ENCODE measurements at places on chromosomes 5 and 9.

DNA sequence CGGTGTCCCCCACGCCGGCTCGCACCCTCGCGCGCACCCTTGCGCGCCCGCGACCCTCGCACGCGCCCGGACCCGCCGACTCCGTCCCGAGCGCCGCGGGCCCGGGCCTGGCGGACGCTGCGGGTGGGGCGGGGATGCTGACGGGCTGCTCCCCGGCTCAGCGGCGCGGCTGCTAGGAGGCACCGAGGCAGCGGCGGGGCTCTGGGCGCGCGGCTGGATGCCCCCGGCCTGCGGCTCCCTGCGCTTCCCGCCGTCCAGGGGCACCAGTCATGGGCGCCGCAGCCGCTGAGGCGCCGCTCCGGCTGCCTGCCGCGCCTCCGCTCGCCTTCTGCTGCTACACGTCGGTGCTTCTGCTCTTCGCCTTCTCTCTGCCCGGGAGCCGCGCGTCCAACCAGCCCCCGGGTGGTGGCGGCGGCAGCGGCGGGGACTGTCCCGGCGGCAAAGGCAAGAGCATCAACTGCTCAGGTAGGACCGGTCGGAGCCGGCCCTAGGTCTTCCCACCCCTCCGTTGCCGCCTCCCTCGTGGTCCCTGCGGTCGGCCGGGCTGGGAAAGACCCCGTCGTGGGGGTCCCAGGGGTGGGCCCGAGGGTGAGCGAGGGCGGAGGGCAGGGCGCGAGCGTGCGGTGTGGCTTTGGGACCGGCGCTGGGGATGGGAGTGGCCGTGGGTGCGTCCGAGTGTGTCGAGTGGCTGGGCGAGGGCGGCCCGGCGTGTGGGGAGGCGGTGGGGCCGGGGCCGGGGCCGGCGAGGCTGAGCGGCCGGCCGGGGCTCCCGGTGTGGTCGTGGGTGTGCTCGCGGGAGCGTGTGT lies 530 bp downstream of the TMEFF1 start:
- no peak for DNase-seq

GRCh38 chr5:126366199-126366560 lies 57.0 kb upstream of the GRAMD2B start:
- DNase-seq: no peak

DNA sequence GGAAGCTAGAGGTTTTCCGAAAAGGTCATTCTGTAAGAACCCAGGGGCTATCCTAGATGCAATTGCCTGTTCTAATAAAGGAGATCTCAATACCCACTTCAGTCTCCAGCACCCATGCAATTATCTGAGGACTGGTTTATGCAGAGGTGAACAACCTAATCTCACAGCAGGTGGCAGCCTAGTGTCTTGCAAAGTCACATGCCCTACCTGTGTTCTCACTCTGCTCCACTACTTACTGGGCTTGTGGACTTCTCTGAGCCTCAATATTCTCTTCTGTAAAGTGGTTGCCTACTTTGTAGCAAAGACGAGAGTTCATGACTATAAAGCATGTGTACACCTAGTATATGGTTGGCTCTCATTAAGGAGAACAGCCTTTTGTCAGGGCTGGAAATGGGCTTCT lies 21.0 kb upstream of the ALDH1B1 start:
- DNase-seq: no peak

DNA sequence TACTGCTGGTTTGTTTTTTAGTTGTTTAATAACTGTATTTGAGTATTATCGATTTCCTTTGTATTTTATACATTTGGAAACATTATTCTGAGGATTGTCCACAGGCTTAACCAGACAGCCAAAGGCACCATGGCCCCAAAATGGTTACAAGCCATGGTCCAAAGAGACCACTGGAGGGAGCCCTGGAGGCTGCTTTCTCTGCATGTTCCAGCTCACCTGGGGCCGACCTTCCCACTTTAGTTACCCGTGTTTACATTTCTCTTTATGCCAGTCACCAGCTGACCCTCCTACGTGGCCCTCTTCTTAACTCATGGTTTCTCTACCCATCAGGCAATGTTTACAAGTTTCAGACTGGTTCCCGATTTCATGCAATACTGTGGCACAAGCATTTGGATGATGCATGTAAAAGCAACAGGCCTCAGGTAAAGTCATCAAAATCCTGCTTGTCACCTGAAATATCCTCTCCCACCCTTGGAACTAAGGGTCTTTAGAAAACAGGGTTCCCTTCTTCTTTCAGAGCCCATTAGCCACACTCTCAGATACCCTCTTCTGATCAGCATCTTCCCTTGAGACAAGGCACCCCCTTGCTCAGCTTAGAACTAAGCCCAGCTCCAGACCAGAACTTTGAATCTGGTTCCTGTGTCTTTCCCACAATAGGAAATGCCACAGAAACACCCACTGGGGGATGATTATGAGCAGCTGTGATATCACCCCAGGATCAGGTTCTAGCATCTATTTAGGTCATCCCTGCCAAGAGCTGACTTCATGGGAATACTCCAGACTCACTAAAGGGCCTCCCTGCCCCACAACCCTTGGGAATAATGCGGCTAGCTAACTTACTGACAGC lies 49.9 kb upstream of the GARNL3 start:
- no peak for DNase-seq

DNA sequence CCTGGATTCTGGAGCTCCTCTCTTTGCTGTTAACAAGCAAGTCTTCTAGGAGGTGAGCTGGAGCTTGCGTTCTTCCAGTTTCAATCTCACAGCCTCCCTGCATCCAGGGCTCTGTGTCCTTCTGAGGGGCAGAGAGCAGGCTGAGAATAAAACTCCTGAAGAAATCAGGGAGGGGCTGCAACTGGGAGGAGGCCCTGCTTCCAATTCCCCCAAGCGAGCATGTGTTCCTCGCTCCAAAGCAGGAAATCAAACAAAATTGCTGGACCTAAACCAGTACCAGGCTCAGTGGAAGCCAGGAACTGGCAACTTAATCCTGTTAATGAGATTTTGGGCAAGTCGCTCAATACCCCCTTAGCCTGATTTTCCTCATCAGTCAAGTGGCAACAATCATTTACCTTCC lies 181.8 kb downstream of the ASTN2 start:
- no peak for DNase-seq

Measured in mesenteric fat pad (tissue), 1 donor.